ENCODE measurements at places on chromosomes 7 and 10.

- no peak for DNase-seq
Observed at GRCh38 chr10:14200698-14201544, 129.8 kb downstream of the FRMD4A start.

DNA sequence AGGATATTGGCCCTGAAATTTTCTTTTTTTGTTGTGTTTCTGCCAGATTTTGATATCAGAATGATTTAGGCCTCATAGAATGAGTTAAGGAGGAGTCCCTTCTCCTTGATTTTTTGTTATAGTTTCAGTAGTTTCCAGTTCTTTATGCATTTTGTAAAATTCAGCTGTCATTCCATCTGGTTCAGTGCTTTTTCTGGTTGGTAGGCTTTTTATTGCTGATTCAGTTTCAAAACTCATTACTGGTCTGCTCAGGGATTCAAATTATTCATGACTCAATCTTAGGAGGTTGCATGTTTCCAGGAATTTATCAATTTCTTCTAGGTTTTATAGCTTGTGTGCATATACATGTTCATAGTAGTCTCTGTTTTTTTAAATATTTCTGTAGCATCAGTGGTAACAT, 10.1 kb upstream of the TMEM196 start:
- no peak for DNase-seq

GRCh38 chr10:104251443-104251842, 3.2 kb upstream of the GSTO1 start:
- DNase-seq, result no peak

DNA sequence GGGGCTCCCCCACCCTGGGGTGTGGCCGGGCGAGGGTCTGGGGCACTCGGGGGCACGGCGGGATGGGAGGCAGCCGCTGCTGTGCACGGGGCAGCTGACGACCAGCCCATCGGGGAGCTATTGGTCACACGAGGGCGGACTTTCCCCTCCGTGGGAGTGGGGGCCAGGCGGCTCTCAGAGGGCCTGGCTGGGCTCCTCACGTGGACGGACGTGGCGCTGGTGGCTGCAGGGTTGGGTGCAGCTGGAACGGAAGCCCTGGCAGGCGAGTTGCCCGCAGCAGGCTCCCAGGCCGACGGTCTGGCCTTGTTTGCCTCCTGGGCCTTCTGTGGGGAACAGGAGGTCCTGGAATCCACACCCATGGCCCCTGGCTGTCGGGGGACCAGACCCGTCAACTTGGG, 14.3 kb downstream of the MICALL2 start:
- DNase-seq, result no peak

- no peak for DNase-seq
Observed at GRCh38 chr7:936386-937054, 18.0 kb downstream of the ADAP1 start.

DNA sequence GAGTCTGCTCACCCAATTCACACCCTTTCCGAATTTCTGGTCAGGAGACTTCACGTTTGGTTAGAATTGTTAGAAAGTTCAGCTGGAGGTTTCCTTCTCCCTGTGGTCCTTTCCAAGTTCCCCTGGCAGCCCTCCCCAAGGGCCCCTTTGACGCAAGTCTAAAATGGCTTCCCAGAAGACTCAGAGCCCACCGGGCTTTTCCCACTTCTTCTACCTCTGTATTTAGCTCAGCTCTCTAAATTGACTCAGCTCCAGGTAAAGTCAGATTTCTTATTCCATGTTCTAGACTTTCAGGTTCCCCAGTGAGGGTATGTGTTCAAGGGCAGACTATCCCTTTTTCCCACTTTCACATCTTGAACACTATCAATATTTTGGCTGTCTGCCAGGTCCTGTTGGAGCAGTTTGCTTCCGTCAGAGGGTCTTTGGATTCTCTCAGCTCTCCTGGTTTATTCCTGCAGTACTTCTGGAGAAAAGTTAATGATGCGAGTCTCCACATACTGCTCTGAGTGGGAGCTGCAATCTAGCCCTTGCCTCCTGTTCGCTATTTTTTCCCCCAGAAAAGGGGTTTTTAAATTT, 53.1 kb upstream of the ZNF273 start:
- DNase-seq, result no peak

DNA sequence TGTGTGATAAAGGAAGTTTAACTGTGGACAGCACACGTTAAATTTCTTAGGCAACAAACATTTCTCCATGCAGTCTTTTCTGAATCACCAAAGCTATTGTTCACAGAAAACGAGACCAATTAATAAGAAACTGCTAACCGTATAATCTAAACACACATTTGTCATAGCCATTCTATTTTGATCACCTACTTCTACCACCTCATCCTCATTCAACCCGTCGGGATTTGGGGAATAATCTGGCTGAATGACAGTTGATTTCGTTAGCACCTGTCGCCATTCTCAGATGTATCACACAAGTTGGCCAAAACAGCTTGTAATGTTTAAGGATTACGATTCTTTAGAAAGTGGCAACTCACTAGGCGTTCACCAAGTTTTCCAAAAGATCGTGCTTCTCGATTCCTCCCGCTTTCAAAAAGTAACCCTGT, 1.2 kb downstream of the EZH2 start:
- DNase-seq, result peak; percentile 70

GRCh38 chr7:17434841-17435692, 136.6 kb downstream of the AHR start:
- no peak for DNase-seq

DNA sequence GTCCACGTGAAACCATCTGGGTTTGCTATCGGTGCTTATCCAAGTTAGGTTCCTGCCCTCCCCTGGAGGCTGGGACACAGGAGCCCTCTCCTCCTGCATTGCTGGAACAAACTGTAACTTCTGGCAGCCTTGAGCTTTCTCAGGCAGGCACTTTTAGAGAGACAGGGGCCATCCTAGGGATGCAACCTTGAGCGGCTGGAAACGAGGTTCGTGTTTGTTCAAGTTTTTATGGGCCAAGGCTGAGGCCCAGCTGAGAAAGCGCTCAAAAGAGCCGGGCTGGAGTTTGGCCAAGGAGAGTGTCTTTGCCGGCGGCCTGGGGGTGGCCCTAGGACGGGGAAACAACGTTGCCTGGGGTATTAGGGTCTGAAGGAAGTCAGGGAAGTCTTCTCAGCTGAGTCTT, 5.5 kb upstream of the MMD2 start:
- no peak for DNase-seq

DNA sequence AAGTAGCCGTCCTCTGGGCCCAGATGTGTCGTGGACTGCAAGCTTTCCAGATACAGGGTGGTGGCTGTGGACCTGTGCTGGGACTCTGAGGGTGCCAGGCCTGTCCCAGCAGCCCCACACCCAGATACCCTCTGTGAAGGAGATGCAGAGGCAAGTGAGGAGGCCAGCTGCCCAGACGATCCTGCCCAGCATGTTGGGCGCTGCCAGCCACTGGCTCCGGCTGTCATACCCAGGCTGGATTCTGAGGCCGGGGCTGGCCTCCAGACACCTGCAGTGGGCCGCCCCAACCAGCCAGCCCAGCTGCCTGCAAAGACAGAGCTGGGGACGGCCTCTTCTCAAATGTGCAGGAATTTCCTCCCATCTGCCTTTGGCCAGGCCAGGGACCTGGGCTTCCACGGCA, 39.1 kb upstream of the EBF3 start:
- DNase-seq, result no peak

GRCh38 chr7:137354961-137355360, 11.4 kb upstream of the PTN start:
- DNase-seq, result no peak

GRCh38 chr10:70915806-70916205, 27.4 kb upstream of the PCBD1 start:
- DNase-seq, result no peak

GRCh38 chr7:83060218-83060617, 102.5 kb downstream of the PCLO start:
- no peak for DNase-seq

DNA sequence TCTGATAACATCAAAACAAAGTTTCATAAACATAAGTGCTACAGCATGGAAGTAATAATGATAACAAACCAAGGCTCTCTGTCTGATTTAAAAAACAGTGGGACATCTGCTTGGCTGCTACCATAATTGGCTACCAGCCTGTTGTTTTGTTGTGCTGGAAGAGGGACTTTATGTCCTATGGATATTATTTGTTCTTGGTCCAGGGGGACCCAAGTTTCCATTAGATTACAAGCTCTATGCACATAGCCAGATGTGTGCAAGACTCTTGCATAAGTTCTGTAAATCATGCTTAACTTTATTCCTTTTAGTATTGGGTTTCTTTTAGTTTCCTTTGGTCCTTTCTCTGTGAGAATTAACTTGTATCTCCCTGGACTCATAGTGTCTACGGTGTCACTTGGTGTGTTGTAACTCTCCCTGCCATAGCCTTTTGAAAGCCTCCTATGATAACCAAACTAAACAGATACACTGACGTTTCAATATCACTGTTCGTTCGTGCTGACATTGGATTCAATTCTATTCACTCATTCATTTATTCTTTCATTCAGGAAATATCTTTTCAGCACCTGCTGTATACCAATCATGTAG, 41.4 kb upstream of the CD36 start:
- no peak for DNase-seq

DNA sequence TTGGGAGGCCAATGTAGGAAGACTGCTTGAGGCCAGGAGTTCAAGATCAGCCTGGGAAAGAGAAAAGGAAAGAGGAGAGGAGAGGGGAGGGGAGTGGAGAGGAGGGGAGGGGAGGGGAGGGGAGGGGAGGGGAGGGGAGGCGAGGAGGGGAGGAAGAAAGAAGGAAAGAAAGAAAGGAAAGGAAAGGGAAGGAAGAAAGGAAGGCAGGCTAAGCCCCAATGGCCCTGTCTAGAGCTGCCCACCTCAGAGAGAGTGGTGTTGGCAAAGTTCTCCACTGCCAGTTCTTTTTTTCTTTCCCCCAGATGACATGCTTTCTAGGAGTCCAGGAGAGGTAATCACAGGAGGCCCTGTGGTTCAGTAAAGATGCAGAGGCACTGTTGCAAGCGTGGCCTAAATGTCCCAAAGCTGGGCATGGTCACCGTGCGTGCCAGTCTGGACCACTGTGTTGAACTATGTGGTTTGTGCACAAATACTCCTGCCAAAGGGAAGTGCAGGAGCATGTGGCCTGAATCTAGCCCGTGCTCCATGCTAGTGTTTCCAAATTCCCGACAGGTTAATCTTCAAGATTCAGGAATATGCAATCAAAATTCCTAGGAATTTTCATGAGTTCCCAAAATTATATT, 39.7 kb downstream of the ODAD2 start:
- DNase-seq, result no peak

DNA sequence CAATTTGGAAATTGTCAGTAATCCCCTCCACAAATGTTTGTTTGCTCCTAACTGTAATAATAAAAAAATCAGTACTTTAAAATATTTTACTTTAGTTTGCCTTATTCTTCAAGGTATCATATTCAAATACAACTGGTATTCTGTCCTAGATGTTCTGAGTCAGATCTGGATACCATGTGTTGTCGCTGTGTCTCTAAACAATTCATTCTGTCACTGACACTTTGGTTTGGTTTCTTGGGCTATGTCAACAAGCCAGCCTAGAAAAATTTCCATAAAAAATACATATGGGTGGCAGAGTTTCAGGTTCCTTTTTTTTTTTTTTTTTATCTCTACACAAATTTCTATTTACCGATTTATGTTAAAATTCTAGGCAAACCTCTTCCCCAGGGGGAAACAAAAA, 33.2 kb upstream of the SEMA3D start:
- no peak for DNase-seq

GRCh38 chr10:123835575-123835974, 56.0 kb downstream of the CPXM2 start:
- no peak for DNase-seq

DNA sequence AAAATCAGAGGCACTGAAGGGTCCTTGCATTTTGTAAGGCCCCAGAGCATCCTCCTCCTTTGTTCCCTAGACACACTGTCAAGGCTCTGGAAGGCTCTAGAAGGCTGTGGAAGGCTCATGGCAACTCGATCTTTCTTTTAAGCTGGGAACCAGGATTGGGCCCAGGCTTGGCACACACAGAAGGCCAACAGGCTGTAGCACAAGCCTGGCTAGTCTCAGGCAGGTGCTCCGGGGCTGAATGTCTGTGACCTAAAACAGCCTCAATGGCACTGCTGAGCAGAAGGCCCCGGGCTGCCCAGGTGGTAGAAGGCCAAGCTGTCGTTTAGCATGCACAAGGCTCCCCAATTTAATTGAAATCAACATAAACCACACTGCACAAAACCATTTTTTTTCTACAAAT, 55.7 kb downstream of the PRKAG2 start:
- no peak for DNase-seq

- no peak for DNase-seq
Observed at GRCh38 chr7:44909596-44910389, 24.5 kb upstream of the PURB start.

DNA sequence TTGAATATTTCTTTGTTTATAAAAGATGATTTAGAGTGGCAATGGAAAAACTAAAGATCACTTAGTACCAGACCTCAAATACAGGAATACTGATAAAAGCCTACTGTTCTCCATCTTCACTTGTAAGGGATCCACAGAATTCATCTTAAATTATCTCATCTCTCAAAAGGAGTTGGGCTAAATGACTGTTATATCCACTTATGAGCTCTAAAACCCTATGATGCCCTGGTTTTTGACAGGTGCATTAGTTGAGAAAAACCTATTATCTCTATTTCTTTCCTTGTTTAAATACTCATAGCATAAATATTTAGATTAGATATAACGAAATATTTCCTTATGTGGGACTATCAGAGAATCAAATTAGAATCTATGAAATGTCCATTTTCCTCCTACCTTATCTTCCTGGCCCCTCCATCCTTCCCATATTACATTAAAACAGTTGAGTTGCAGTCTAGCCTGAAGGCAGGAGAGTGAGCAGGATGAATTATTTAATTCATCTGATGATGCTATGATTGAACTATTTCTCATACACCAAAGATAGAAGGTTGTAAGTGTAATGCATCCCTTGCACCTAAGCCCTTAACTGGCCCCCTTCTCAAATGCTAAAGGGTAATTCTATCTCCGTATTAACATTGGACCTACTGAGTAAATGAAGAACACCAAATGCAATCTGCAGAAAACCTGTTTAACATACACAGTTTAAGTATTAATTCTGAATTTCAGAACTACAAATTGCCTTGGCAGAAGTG, 29.7 kb downstream of the PPP3CB start:
- DNase-seq, result no peak

GRCh38 chr10:43734716-43735115, 86.0 kb upstream of the ZNF32 start:
- DNase-seq, result no peak

DNA sequence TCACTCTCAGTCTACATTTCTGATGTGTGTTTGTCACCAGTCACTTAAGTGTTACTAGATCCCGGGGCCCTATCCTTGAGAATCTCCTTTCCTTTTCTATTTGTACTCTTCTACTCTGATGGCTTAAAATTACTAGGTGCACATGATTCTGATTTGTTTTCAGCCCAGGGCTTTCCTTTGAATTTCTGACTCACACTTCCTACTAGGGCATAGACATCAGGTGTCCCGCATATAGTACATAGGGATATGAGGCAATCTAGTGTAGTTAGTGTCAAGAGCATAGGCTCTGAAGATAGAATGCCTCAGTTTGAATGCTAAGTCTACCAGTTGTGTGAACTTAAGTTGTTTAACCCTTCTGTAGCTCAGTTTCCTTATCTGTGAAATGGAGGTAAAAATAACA, 49.4 kb upstream of the LRRN3 start:
- DNase-seq, result no peak

All from HT-29 (cell line).